Breast epithelium (tissue), 4 donors: ENCODE measurements at places on chromosomes 5 and 9. TPM values are rescaled to one million over a fixed set of nuclear protein-coding genes. Genes with fewer than 3 reads are reported as not detected.

DNA sequence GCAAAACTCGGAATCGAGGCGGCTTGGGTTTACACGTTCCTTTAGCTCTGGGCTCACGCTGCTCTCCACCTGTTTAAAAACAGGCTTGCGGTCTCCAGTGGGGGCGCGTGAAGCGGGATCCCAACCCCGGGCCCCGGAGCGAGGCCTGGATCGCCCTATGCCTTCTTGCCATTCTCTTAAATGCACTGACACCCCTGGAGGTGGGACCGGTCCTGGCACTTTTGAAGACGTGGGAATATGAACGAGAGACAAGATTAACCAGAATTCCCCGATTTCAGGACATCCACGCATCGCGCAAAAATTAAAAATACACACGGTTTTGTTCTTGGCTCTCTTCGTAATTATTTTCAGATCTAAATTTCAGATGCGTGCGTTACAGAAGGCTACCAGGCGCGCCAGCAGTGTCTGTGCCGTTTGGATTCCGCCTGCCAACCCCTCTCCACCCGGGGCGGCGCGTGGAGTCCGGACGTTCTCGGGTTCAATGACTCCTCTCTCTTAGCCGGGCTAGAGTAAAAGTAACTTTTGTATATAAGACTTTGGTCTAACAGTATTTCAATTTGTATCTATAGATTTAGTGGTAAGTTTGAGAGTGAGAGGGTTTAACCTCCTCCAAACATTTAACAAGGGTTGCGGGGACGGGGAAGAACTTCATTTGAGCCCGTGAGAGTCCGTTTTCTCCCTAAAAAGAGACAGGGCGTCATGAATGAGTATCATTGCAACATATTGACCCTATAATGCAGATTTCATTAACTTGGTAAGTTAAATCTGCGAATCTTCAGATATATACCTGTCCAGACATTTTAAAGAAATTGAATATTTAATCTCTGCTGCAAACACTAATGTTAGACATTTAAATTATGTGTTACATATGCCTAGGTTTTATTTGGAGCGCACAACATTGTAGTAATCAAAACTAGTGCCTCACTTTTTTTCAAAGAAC lies 3.8 kb downstream of the FOXD1 start:
- no peak for DNase-seq

GRCh38 chr5:146400201-146400600 lies 46.9 kb upstream of the TCERG1 start:
- no peak for DNase-seq

DNA sequence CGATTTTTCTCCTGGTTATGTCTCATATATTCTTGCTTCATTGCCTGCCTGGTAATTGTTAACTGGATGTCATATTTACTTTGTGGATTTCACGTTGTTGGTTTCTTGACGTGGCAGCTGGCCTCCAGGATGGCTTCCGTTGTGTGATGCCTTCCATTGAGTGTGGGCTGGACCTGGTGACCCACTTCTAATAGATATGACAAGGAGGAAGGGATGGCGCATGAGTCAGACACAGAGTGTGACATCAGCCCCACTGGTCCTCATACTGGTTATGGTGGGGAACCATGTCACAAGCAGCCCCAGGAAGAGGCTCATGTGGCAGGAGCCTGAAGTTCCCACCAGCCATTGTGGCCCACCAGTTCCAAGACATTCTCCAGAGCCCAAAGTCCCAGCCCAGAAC lies 6.4 kb upstream of the PAEP start:
- DNase-seq: no peak

- no peak for DNase-seq
Observed at GRCh38 chr5:56685503-56686217, 129.7 kb upstream of the MAP3K1 start.

DNA sequence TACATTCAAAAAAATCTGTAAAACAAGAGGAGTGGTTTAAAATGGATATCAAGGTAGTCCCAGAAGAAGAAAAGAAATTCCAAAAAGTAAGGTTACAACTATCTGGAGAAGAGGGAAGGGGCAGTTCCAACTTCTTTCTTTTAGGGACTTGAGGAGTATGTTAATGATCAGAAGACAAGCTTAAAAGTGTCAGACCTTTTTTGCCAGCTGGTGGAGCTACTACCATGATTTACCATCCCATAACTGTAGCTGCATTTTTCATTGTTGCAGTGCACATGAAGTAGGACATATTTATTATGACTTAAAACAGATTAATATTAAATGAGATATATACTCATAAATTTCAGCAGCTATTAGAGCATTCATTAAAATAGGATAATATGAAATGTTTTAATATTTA lies 158.5 kb upstream of the RGS7BP start:
- no peak for DNase-seq

DNA sequence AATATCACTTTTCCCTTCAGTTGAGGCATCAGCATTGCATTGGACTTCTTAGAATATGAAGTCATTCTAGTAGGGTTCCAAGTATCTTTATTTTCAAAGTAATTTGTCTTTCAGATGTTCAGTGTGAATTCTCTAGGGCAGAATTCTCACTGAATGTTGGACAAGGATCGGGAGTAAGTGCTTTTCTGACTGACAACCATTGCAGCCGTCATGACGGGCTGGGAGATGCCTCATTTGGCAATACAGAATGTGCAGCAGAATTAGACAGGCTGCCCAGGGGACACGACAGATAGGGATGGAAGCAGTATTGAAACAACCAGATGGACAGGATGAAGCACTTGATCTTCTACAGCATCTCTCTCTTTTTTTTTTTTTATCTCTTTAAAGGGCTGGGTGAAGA lies 129.0 kb downstream of the ICE1 start:
- no peak for DNase-seq

GRCh38 chr9:126326228-126327005 lies at the start of gene MVB12B:
Gene MVB12B, plus strand, starts transcription at chr9:126326829. Its CDS starts 101 bp downstream, at chr9:126326930.
- DNase-seq: no peak

DNA sequence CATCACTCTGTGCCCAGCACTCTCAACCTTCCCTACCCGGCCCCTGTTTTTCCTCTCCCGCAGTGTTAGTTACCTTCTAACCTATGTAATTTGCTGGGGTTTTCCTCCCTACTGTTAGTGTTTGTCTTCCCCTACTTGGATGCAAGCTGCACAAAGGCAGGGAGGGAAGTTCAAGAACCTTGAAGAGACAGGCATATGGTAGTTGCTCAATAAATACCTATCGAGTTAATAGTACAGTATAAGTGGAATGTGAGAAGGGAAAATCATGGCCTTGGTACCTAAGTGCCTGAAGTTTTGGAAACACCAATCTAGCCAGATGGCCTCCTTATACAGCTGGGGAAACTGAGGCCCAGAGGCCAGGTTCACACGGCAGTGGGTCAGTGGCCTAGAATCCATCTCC lies 24.2 kb downstream of the PDGFRB start:
- DNase-seq: no peak

- DNase-seq: no peak
Observed at GRCh38 chr5:60352992-60353599, 346.9 kb downstream of the DEPDC1B start.

DNA sequence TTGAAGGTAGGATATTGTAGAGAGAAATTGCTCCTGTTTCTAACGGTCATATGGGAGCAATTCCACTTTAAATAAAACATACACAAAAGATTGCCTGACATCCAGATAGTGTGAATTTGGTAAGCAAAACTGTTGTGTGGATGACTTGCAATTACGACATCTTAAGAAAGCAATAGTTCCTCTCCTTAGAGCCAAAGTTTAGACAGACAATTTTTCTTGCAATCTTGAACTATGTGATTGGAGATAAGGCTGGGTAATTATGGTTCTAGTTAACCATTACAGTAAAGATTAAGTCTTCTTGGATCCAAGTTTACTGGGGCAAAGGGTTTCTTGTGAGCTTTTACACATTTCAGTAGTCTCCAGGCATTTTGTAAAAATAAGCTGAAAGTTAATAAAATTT lies 1080.6 kb upstream of the CDH6 start:
- DNase-seq: no peak

DNA sequence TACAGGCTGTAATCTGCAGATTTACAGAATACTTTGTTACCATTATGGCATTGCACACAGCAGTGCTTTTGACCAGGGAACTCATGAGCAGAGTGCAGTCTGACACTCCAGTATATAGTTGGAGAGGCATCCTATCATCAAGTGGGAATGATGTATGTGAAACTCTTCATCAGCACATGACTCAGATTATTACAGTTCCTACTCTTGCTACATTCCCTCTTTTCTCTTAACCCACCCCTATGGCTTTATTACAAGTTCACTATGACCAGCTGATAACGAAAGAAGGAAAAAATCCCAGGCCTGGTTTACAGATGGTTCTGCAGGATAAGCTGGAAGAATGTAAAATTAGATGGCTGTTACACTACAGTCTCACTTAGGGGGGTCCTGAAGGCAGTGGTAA lies 385.9 kb downstream of the RASEF start:
- DNase-seq: no peak

- no peak for DNase-seq
Observed at GRCh38 chr5:5293029-5293428, 129.4 kb upstream of the ICE1 start.

- no peak for DNase-seq
Observed at GRCh38 chr9:29625292-29625731, 2052.0 kb upstream of the C9orf72 start.

DNA sequence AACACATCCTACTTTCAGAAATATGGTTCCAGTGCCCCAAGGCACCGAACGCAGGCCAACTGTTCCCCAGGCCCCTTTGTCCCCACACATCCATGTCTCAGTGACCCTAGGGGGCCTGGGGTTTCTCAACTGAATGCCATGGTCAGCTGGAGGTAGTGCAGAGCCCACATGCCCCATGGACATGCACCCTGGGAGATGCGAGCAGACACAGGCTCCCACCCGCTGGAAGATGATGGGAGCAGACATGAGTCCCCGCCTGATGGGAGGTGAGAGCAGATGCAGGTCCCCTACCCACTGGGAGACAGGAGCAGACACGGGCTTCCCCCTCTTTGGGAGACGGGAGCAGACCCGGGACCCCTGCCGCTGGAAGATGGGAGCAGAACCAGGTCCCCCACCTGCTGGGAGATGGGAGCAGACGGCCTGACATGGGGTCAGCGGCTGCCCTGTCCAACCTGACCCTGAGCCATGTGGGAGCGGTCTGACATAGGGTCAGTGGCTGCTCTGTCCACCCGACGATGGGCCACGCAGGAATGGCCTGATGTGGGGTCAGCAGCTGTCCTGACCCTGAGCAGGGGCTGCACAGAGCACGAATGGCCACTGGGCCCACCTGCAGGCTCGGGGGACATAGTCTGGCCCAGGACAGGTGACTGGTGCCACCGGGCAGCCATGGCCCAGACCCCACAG lies 18.4 kb downstream of the ZDHHC11B start:
- DNase-seq: peak; percentile 48

DNA sequence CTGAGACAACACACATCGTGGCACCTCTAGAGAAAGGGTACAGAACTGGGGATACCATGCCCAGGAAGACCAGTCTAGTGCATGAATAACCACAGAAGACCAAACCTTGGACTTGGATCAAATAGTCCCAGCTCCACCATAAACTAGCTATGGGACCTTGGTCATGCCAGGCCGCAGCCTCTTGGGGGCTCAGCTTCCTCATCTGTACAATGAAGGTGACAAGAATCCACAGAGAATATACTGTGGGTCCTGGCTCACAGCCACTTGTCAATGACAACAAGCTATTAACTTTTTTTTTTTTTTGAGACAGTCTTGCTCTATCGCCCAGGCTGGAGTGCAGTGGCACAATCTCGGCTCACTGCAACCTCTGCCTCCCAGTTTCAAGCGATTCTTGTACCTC lies 3.9 kb downstream of the KYAT1 start:
- DNase-seq: no peak

DNA sequence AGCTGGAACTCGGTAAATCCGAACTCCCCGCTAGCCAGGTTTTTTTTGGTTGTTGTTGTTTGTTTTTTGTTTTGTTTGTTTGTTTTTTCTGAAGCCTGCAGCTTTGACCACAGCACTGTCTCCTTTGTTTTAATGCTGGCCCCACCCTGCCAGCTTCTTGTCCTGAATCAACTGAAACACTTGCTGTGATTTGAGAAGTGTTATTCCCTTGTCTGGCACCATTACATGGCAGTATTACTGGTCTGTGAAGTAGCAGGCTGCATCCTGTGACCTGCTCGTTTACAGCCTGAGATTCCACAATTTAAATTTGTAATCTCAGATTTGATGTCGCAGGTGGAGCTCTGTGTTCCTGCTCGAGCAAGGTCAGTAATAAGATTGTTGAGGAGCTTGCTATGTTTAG lies 1.4 kb upstream of the SLC36A2 start:
- no peak for DNase-seq

TLX3 gene
- total RNA-seq: not detected

TAF9 gene
- 35.4 TPM for total RNA-seq

DOCK2 gene
- 43.8 TPM for total RNA-seq

CENPP gene
- 4.5 TPM for total RNA-seq

ERBIN gene
- 97.7 TPM for total RNA-seq

PDLIM4 gene
- 71.4 TPM for total RNA-seq

CDC25C gene
- total RNA-seq: not detected
